Adrenal gland (tissue), 19 donors: ENCODE measurements at places on chromosomes 7 and 10. TPM values are rescaled to one million over a fixed set of nuclear protein-coding genes. Genes with fewer than 3 reads are reported as not detected.

Gene CPXM2
- 2.7 TPM for total RNA-seq

Gene TMEM229A
- 7.2 TPM for total RNA-seq

Gene COBL
- total RNA-seq, result 0.09 TPM

Gene PPP1R3C
- 52.9 TPM for total RNA-seq

Gene PIP
- total RNA-seq, result not detected

Gene TFEC
- total RNA-seq, result 4.5 TPM

Gene C10orf143
- total RNA-seq, result 5.7 TPM

Gene ZNF735
- total RNA-seq, result not detected

Gene PNLIPRP1
- total RNA-seq, result not detected

Gene PLXNA4
- 8.3 TPM for total RNA-seq

Gene IGF2BP3
- 67.4 TPM for total RNA-seq

Gene CPA1
- total RNA-seq, result 2.2 TPM
